ENCODE measurements at places on chromosomes 16 and 17. TPM values are rescaled to one million over a fixed set of nuclear protein-coding genes. Genes with fewer than 3 reads are reported as not detected.

Gene KRT16
- total RNA-seq: not detected

Gene GLP2R
- not detected for total RNA-seq

Gene SALL1
- 54.3 TPM for total RNA-seq

Gene TRPV3
- 0.40 TPM for total RNA-seq

Gene IRF8
- total RNA-seq: 0.96 TPM

Data from H1 (cell line).